ENCODE measurements at places on chromosomes 4 and X.

GRCh38 chr4:186820391-186820891 is 96.8 kb upstream of the FAT1 start:
- DNase-seq, result no peak

GRCh38 chrX:66030505-66031317 is 9.2 kb downstream of the VSIG4 start:
- no peak for DNase-seq

DNA sequence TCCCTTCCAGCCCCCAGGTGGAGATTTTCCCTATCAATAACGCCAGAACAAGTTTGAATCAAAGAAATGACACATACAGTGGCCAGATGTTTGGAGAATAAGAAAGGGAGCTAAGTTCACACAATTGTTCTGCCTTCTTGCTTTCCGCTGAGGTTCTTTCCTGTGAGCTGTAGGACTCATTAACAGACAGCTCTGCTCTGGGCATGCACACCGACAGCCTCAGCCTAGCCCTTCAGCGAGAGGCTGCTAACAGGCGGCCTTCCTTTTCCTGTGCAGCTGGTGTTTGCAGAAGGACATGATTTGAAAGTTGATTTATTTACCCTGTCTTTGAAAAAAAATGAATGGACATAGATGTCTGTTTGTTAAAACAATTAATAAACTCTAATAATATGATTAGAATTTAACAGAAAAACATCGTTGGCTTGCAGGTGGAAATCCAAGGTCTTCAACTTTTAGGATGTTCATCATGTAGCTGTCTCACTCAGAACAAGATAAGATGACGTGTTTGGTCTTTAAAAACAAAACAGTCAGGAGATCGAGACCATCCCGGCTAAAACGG is 183.3 kb downstream of the KDR start:
- DNase-seq, result peak; percentile 23

DNA sequence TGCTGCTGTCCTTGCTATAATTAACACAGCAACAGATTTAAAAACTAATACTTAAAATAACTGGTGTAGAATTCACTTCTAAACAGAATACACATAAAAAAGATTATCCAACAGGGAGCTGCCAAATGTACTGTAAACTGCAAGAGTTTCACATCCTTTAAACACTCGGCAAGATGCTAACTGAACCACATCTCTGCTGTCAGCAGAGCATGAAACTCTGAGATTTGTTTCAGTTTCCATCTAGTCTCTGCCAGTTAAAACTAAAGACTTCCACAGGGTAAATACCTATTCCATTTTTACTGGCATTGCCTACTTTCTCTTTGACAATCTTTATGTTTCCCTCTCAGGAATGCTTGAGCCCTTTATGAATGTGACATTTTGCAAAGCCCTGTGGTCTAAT is 127.7 kb downstream of the SLC7A11 start:
- DNase-seq, result no peak

DNA sequence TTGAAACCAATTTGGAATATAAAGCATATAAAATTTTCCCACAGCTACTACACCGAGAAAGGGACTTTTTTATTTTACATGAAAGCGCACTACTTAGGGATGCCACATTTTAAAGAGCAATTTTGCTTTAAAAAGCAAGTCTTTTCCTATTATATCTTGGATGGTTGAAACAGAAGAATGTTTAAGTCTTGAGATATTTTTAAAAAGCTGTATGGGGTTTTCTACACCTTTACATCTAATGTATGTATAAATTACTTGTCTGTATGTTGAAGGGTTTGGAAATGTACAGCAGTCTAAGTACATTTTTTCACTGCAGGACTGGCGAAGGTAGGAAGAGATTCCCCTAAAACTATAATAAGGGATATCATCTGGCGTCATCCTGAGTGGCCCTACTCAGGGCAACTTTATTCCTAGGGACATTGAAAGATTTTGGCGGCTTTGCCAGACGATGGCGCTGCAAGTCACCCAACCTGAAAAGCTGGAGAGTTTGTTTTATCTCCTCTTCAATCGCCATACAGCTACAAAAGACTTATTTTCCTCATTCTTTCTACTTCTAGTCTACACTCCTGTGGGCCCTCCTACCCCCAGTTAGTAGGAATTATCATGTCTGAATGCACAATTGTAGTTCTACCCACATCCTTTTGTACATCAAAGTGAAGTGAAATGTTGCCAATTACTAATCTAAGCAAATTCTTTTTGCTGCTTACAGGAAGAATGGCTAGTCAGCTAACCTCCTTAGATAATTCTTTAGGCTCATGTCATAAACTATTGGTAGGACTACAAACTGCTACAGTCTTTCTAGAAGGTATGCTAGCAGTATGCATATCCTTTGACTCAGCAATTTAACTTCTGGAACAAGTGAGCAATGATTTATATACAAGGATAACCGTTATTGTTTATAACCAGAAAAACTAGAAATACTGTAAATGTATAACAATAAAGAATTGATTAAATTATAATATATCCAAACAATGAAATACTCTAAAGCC is 782 bp upstream of the NEK1 start:
- peak; percentile 96 for DNase-seq

- no peak for DNase-seq
These were observed 55.1 kb downstream of the CPZ start for GRCh38 chr4:8647626-8648025.

- DNase-seq, result no peak
These were observed 2518.5 kb downstream of the ARAP2 start for GRCh38 chr4:33725861-33726260.

- no peak for DNase-seq
These were observed 94.2 kb downstream of the TENM3 start for GRCh38 chr4:182337366-182337765.

- no peak for DNase-seq
These were observed 4.5 kb downstream of the CHRDL1 start for GRCh38 chrX:110791071-110791470.

GRCh38 chrX:41236629-41237028 is 97.3 kb upstream of the DDX3X start:
- peak; percentile 56 for DNase-seq

- DNase-seq, result no peak
These were observed 46.3 kb upstream of the AFAP1 start for GRCh38 chr4:7985891-7986441.

DNA sequence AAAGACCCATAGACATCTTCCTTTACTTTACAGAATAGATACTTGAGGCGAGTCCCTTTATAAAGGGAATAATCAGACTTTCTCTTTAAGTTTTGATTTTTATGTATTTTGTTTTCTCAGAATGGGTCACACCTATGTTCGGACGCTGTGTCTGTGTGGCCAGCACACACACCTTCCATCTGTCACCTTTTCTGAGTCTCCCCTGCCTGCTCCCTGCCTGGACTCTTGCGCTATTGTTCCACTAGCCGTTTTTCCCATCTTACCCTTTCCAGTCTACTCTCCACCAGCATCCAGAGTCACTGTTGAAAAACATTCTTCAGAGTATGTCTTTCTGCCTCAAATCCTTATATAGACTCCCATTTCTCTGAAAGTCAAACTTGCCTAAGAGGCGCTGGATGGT is 236.1 kb downstream of the MAML3 start:
- DNase-seq, result no peak

DNA sequence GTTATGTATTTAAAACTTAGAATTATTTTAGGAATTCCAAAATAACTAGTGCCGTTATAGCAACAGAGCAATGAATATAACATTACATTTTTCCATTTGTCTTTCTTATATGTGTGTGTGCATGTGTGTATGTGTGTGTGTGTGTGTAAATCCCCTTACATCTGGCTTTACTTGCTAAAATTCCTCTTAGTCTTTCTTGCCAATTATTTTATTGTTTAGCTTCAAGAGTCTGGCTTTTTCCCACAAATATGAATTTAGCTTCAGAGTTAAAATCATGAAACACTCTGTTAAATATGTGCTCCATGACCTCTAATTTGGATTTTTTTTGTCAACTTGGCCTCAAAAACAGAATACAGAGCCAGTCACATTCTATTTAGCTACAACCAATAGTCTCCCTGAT is 18.9 kb downstream of the FGF13 start:
- no peak for DNase-seq

GRCh38 chrX:13078739-13079444 is 34.5 kb upstream of the FAM9C start:
- no peak for DNase-seq

- DNase-seq, result no peak
These were observed 52.3 kb downstream of the GUCY1B1 start for GRCh38 chr4:155811083-155811482.

DNA sequence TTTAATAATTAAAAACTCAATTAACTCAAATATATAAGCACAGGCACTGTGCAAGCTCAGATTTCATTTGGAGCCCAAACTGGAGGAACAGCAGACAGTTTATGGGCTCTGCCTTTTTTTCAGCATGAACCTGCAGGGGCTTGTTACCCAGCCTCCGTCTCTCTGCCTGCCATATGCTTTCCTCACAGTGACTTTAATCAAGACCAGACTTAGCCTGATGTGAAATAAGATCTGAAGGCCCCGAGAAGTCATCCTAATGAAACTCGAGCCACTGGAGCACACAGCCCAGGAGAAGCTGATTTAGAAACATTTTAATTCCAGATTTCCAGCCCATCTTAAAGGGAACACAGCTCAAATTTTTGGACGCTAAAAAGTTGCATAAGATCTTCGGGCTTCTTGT is 55.6 kb downstream of the SPATA18 start:
- DNase-seq, result no peak

DNA sequence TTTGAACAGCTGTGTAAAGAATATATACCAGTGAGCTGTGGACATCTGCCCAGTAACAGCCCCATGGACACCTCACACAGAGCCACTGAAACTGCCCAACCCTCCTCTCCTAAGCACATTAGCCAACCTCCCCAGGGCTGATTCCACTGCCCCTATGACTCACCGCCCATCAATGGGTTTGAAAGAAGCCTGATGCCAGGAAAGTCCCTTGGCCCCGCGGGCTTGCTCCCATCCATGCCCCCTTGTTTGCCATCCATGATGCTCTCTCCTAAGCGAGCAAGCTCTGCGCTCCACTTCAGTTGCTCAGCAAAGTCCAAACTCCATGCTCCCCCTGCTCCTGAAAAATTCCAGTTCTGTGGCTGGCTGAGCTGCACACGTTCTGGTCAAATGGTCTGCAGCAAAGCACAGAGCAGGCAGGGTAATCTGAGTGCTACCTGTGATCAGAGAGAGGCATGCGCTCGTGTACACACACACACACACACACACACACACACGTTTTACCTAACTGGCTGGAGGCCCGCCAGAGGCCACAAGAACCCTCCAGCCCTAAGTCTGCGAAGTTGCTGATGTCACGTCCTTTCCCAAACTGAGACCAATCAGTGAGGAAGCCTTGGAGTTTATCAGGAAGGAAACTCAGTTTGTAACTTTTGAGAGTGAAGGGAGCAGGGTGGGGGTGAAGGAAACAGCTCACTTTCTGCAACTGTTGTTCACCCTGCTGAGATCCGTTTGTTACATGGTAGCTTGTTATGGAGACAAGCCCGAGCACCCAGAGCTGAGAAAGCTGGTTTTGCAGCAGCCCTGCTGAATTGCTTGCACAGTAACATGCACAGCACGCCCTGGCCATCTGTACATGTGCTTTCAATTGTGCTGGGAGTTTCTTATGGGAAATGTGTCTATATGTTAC is at the start of gene ASB9:
ASB9 (minus strand) TSS at position 466 of the 904 bp plus-strand sequence; CDS start at position 257, 209 bp downstream.
- peak; percentile 8 for DNase-seq

DNA sequence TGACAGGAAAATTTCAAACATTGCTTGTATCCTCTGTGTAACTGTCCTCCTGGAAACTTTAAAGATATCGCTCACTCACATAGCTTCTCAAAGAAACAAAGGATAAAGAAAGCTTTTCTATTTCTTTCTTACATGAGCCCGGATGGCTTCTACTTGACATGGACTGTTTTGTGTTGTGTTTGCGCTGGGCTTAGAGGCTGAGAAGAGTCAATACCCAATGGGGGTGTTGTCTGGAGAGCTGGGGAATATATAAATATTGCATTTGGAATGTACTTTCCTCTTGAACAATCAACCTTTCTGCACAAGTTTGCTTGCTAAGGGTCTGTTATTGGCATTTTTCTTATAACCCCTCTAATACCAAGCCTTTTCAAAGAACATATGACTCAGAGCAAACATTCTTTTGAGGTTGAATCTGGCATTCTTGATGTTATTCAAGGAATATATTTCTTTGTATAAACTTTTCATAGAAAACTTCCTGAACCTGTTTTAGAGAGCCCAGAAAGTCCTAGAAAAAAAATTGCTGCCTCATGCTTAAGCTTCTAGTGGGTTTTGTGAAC is 331.9 kb downstream of the PACRGL start:
- DNase-seq, result no peak

GRCh38 chr4:183408796-183409195 is 35.6 kb upstream of the CDKN2AIP start:
- no peak for DNase-seq

DNA sequence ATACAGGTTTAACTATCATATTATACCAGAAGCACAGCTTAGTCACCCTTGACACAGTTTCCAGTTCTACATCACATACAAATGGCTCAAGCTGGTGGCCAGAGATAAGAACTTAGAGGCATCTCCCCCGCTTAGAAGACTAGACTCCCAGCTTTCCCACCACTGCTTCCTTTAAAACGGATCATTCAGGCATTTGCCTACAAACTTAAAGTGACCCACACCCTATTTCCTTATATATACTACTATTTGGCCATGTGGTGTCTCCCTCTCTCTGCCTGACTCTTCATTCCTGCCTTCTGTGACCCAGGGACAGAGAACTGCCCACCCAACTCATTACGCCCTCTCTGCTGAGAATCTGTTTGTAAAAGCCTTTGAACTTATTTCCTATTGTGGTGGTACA is 781.2 kb upstream of the DIAPH2 start:
- DNase-seq, result no peak

GRCh38 chr4:109113521-109113920 is 188.9 kb downstream of the COL25A1 start:
- DNase-seq, result no peak

DNA sequence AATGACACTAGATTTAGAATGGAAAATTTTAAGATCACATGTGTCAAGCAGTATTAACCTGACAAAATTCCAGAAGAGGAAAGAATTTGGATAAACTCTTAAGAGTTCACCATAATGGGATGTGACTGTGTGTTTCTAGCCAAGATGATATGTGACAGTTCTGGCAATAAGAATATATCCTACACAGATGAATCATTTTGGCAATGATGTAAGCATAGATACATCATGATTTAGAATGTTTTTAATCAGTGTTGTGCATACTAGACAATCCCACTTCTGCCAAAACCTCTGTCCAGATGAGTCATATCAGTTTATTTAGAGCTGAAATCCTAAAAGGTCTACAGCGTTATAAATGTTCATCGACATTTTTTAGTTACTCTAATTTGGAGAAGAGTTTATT is 48.8 kb downstream of the PTCHD1 start:
- DNase-seq, result no peak

DNA sequence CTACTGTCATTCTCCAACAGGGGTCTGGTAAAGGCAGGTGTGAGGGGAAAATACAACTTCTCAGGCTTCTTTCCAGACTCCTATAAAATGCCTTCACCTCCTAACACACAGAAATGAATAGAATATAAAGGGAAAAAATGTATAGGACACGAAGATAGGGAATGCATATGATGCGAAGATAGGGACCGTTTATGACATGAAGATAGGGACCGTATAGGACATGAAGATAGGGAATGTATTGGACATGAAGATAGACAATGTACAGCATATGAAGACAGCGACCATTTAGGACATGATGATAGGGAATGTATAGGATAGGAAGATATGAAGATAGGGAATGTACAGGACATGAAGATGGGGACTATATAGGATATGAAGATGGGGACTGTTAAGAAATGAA is 10.5 kb downstream of the IRF2 start:
- DNase-seq, result no peak

GRCh38 chrX:20720954-20721626 is 454.4 kb upstream of the RPS6KA3 start:
- DNase-seq, result no peak

GRCh38 chr4:158002173-158002572 is 170.7 kb downstream of the GASK1B start:
- no peak for DNase-seq
